ENCODE measurements at places on chromosomes 3 and 15.

DNA sequence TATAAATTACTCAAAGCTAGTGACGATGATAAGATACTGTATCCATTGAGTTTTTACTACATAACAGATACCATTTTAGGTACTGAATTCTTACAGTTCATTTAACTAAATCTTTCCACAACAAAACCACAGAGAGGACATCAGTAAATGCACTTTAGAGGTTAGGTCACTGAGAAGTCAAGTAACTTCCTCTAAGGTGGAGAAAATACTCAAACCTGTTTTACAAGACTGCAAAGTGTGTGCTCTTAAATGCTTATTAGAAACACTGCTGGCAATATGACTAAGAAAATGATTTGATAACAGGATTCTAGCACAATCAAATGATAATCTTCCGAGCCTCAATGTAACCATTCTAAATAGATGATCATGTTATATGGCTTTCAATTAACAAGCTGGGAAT is 99.4 kb downstream of the UBE3A start:
- DNase-seq, result no peak

DNA sequence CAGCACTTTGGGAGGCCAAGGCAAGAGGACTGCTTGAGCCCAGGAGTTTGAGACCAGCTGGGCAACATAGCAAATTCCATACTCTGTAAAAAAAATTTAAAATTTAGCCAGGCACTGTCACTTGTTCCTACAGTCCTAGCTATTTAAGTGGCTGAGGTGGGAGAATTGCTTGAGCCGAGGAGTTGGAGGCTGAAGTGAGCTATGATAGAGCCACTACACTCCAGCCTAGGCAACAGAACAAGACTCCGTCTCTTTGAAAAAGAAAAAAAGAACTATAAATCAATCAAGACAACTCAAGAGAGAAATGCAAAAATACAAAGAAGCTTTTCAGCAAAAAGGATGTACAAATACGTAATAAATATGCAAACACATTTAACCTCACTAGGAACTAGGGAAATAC is 78.8 kb downstream of the TJP1 start:
- no peak for DNase-seq

GRCh38 chr3:194592798-194593752 is 40.1 kb downstream of the TMEM44 start:
- DNase-seq, result no peak

DNA sequence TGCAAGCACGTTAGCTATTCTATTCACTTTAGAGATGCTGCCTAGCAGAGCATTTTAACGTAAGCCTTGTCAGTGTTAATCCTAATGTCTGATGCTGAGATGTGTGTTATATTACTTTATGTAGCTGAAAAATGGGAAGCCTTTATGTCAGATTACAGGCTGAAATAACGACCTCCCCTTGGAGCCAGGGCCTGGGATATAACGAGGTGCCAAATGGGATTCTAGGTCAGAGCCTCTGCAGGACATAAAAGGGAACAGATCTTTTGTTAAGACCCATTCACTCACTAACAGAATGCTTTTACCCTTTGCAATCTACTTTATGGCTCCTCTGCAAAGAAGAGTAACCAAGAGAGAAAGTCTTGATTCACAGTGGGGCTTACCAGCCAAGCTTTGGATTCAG is 815.5 kb upstream of the CFAP20DC start:
- no peak for DNase-seq

DNA sequence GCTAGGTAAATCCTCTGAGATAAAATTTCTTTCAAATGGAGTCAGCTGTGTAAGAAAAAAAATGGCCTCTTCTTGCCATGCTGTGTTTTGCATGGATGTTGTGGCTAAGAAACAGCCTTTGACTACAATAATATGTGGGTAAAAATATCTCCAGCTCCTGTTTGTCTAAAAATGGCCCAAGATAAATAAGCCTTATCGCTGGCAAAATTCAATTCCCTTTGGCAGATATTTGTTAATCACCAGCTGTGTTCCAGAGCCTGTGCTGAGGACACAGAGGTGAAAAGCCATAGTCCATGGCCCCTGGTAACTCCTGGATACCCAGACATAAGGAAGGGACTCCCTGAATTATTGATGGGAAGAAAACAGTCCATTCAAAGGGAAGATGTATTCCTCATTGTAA is 15.3 kb upstream of the RAMAC start:
- DNase-seq, result no peak

DNA sequence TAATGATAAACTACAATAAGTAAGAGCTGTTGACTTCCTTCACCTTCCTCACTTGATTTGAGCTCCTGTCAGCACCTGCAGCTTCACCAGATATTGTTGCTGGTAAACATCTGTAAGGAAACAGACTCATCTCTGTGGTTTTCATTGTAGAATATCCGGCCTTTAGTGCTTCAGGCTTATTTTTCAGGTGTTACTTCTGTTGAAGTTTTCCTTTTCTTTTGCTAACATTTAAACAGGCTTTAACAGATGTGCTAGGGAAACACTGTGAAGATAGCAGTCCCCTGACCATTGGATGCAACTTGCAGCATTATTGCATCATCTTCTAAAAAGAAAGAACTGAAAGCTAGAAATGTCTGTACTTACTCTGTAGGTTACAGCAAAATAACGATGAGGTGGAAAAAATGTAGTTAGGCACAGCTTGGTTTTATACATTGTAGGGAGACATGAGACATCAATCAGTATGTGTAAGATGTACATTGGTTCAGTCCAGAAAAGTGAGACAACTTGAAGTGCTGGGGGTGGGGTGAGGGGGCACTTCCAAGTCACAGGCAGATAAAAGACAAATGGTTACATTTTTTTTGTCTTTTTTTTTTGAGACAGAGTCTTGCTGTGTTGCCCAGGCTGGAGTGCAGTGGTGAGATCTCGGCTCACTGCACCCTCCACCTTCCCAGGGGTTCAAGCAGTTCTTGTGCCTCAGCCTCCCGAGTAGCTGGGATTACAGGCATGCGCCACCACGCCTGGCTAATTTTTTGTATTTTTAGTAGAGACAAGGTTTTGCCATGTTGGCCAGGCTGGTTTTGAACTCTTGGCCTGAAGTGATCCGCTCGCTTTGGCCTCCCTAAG is 10.2 kb downstream of the EDEM1 start:
- DNase-seq, result no peak

GRCh38 chr15:29074045-29074444 is 188.3 kb downstream of the APBA2 start:
- no peak for DNase-seq

DNA sequence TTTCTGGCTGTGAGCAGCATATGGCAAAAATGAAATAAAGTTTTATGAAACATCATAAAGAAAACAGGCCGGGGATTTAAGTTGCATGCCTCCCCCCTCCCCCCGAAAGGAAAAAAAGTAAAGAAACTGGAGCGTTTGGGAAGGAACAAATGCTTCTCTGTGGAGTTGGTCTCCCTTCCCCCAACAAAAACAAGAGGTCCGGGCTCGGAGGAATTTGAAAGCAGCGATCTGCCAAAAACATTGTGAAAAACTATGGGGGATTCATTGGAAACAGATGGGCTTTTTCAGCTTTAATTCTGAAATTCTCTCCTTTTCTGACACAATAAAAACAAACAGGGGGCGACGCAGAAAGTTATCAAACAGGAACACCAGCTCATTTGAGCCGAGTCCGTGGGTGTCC is 17.0 kb downstream of the RGMA start:
- no peak for DNase-seq

DNA sequence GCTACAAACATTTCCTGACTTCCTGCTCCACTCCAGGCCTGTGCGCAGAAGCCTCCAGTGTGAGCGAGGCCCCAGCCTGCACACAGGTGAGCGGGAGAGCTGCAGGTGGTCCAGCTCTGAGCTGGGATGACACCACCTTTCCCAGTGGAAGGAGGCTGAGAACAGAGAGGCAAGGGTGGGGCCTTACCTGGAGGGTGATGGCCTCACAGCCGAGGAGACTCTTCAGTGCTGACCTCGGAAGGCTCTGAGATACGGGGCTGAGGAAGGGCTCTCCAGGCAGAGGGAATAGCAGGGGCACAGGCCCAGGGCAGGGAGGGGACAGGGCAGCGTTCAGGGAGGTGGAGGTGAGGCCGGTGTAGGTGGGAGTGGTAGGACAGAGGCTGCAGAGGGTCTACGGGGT is 70.8 kb downstream of the EFCAB12 start:
- no peak for DNase-seq

DNA sequence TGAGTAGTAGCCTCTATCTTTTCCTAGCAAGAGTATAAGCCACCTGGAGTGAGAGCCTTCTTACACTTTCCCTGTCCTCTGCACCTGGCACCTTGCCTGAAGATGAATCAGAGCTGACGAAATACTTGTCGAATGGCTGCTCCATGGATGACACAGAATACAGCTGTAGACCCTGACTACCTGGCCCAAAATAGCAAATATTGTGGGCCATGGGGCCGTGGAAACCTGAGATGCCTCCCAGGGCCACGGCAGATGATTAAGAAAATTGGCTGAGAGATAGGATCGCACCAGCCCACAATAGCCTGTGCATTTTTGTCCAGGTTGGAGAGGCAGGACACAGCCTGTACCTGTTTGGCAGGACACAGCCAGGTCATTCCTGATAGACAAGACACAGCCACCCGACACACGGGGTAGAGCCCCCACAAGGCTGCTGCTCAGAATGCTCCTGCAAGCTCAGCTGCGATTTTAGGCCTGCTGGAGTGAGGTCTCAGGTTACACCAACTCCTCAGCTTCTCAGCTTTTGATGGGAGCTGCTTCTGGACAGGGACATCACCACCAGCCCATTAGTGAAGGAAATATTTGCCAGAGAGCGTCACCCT is 22.9 kb upstream of the TPM1 start:
- no peak for DNase-seq

GRCh38 chr3:141234283-141234682 is 2.7 kb downstream of the PXYLP1 start:
- no peak for DNase-seq

GRCh38 chr15:49415149-49415548 is 7.9 kb upstream of the FGF7 start:
- DNase-seq, result no peak

DNA sequence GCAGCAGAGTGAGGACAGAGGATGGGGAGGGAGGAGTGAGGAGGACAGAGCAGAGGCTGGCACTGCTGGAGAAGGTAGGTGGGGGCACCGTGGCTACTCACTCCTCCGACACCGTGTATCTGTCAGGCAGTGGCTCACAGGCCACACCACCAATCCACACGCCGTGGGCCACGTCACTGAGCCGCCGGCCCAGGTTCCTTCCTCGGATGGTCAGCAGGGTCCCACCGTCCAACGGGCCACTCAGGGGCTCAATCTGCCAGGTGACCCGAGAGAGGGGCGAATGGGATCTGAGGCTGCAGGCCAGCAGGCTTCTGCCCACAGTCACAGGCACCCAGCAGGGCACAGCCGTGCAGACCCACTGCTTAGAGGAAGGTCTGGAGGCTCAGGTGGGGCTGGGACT is 30.5 kb downstream of the H1-8 start:
- DNase-seq, result no peak
